ENCODE measurements at places on chromosomes 7 and 10.

DNA sequence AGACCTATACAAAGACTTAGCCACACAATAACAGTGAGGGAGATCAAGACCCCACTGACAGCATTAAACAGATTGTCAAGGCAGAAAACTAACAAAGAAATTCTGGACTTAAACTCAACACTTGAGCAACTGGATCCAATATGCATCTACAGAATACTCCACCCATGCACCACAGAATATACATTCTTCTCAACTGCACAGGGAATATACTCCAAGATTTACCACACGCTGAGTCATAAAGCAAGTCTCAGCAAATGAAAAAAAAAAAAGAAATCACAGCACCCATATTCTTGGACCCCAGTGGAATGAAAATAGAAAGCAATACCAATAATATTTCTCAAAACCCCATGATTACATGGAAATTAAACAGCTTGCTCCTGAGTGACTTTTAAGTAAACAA is 680.2 kb downstream of the PCDH15 start:
- DNase-seq, result no peak

GRCh38 chr7:156558198-156558597 is 82.4 kb upstream of the RNF32 start:
- no peak for DNase-seq

- no peak for DNase-seq
Measured at GRCh38 chr7:74202841-74203556, 6.8 kb upstream of the LAT2 start.

- no peak for DNase-seq
Measured at GRCh38 chr7:79051915-79052314, 401.6 kb downstream of the MAGI2 start.

DNA sequence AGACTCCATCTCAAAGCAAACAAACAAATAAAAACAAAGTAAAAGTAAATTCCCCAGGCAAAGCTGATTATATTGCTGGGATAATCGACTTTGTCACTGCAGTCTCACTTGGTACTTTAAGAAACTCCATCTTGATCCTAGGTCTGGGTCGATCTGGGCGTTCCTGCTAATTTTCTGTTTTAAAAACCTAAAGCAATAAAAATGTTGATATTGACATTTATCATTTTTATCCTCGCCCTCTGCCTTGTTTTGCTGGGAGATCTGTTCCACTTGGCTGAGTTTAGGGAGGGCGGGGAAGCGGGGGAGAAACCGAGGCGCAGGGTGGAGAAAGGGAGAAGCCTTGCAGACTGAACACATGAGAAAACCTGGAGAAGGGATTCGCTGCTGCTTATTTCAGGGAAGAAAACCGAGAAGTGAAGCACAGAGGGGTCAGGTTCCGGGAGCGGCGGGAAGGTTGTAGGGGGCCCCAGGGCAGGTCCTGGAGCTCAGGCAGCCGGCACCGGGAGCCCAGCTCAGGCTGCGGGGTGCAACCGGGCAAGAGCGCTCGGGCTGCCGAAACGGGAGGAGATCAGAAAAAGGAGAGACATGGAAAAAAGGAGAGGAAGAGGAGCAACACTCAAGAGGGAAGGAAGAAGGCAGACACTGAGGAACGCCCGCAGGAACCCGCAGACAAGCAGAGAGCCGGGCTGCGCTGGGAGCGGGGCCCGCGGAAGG is 27.3 kb upstream of the KMT2C start:
- DNase-seq, result no peak

DNA sequence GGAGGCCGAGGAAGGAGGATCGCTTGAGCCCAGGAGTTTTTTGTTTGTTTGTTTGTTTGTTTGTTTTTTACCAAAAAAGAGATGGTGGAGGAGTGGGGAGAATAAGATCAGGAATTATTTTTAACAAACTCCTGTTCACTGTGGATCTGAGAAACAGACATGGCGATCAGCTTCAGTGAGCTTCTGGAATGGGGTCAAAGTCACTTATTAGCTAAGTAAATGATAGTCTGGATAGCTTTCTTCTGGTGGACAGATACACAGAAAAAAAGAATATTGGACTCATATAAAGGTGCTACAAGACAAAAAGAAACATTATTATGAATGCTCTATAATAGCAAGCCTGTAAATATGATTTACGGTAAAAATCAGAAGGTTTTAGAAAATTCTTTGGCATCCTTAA is 85.1 kb downstream of the POU6F2 start:
- no peak for DNase-seq

GRCh38 chr10:35640951-35641675 is 983 bp downstream of the FZD8 start:
- peak; percentile 60 for DNase-seq

GRCh38 chr7:91126762-91127161 is 137.5 kb upstream of the FZD1 start:
- no peak for DNase-seq

GRCh38 chr7:99438573-99439480 is at the start of the genes CPSF4 and PTCD1:
Gene CPSF4 (plus strand): TSS chr7:99438943. CDS start chr7:99439083, 140 bp downstream.
Gene PTCD1 (minus strand): TSS chr7:99438798. CDS start chr7:99435242, 3,556 bp downstream.
- DNase-seq, result peak; percentile 94

DNA sequence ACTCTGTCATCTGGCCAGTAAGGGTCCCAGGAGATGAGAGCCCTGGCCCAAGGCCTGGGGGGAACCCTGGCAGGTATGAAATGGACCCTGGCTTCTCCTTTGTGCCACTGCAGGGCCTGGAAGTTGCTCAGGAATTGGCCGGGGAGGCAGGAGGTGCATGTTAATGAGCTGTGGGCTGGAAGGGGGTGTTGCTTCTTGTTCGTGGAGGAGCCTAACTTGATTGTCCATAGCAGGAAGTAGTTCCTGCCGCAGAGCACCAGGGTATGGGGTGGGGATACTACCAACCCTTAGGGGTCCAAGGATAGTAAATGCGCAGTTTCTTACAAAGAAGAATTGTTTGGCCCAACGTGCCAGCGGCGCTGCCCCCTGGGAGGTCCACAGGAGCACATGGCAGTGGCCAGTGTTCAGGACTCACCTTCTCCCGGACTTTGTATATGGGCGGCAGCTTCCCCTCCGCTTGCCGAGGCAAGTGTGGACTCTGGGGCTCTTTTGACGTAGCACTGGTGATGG is 21.5 kb downstream of the TEX36 start:
- DNase-seq, result no peak

- DNase-seq, result no peak
Measured at GRCh38 chr10:93872375-93873158, 21.2 kb upstream of the SLC35G1 start.

- no peak for DNase-seq
Measured at GRCh38 chr10:76139431-76139830, 708.0 kb downstream of the LRMDA start.

DNA sequence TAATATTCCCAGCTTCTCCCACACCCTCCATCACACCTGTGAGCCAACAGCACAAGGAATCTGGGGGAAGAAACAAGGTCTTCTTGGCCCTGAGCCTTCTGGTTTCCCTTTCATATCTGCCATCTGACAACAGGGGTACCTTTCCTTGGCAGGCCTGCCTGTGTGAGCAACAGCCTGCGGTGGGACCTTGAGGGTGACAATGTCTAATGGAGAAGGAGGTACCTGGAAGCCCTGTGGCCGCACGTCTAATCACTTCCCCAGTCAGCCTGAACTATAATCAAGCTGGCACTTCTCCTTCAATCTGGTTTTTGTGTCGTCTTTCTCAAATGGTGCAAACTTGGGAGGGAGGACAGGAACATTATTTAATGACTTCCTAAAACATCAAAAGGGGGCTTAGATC is 41.2 kb downstream of the NRCAM start:
- no peak for DNase-seq

GRCh38 chr7:149879766-149880637 is 6.2 kb downstream of the ATP6V0E2 start:
- DNase-seq, result no peak

GRCh38 chr7:98210513-98211220 is 572 bp upstream of the BHLHA15 start:
- DNase-seq, result no peak

- DNase-seq, result no peak
Measured at GRCh38 chr10:62384447-62385081, 10.4 kb downstream of the ZNF365 start.

GRCh38 chr7:141696348-141696747 is 5.6 kb downstream of the DENND11 start:
- no peak for DNase-seq

GRCh38 chr7:12091231-12091630 is 119.9 kb upstream of the TMEM106B start:
- no peak for DNase-seq

GRCh38 chr7:101676062-101676598 is 47.0 kb upstream of the MYL10 start:
- no peak for DNase-seq

DNA sequence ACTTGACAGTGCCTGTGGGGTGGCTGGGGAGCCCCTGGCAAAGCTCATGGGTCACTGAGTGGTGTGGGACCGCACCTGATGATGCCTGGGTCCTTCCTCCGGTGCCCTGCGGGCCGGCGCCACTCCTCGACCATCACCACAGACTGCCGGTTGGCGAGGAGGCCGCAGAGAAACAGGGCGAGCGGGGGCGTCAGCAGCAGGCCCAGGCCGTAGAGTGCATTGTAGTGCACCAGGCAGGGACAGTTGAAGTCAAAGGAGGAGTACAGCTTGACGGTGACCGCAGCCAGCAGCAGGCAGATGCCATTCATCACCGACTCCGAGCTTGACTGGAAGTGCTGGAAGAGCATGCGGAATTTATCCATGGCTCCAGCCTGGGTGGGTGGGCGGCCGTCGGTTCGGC is 369 bp downstream of the CALHM3 start:
- DNase-seq, result no peak

GRCh38 chr7:11701829-11702560 is 130.0 kb downstream of the THSD7A start:
- DNase-seq, result no peak

DNA sequence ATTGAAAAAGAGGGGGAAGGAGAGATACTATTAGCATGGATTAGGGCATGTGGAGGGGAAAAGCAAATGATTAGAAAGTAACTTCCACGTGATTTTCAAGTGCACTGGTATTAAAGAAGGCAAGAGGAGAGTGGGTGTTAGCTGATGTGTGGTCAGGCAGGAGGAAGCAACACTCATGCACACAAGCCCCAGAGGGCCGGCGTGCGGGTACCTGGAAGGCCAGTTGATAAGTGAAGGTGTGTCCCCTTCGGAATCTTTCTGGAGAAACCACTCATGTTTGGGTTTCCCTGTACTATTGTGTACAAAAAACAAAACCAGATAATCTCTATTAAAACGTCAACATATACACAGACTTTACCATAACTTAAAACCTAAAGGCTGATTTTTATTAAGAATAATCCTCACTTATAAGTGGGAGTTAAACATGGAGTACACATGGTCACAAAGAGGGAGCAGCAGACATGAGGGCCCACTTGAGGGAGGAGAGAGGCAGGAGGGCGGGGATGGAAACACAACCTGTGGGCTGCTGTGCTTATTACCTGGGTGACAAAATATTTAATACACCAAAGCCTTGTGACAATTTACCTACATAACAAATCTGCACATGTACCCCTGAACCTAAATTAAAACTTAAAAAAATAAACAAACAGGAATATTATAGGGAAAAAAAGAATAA is 98.9 kb downstream of the SVIL start:
- DNase-seq, result no peak

DNA sequence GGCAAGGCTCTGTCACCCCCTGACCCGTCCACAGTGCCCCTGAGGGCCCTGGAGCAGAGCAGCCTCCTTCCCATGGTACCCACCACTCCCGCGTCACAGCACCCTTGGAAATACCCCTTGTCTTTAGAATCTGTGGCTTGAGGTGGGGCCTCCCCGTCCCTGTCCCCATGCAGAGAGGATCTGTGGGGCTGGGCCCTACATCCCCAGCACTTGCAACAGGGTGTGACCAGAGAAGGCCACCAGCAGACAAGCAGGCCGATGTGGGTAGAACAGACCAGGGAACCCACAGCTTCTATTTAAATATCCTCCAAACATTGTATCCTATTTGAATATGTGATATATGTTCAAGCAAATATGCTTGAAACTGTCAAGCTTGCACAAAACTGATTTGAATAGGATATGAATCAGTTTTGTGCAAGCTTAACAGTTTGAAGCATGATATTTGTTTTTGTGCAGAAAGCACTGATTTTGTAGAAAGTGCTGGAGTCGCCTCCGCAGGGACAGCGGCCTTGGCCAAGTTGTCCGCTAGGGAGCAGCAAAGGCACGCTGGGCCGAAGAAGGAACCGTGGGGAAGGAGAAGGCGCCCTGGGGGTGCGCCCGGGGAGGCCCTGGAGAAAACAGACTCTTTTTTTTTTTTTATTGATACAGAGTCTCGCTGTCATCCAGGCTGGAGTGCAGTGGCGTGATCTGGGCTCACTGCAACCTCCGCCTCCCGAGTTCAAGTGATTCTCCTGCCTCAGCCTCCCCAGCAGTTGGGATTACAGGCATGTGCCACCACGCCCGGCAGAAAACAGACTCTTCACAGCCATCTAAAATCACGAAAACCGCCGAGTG is 2.2 kb downstream of the CFAP46 start:
- peak; percentile 70 for DNase-seq

- DNase-seq, result no peak
Measured at GRCh38 chr10:69869291-69869961, 67.7 kb downstream of the COL13A1 start.

- no peak for DNase-seq
Measured at GRCh38 chr10:7545261-7545660, 121.5 kb downstream of the ITIH5 start.

- no peak for DNase-seq
Measured at GRCh38 chr10:84924131-84924530, 595.7 kb downstream of the CCSER2 start.

DNA sequence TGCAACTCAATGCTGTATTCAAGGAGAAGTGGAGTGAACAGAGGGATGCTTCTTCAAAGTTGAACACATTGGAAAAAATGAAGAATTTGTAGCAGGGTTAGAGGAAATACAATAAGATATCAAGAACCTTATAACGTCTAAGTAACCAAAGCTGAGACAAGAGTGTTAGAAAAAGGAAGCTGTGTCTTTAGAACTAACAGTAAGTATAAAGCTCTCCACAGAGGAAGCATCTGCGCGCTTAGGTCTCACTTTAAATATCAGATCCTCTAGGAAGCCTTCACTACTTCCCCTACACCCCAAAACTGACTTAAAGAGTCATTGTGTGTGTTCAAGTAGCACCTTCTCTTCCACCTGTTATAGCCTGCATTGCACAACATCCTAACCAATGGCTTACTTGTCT is 43.0 kb downstream of the CH25H start:
- DNase-seq, result no peak
